ENCODE measurements at places on chromosomes 7 and 10. TPM values are rescaled to one million over a fixed set of nuclear protein-coding genes. Genes with fewer than 3 reads are reported as not detected.

DNA sequence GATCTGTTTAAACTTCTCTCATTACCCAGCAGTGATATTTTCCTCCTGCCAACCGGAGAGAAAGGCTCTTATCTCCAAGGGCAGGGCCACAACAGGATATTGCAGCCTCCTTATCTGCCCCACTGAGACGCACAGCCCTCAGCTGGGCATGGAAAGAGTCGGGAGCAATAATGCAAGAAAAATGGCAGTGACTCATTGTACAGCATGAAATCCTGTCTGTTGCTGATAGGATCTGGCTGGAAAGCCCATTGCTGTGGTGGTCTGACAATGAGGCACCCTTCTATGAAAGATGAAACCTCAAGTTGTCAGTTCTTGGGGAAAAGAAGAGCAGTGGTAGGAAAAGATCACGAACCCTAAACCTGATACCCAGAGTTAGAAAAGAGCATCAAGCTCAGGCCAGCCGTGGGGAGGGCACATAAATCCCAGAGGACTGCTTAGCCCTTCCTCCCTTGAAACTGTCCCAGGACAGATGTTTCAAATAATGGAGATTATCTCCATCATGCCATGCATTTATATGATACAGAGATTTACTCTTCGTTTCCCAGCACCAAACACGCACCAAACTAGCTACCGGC, 47.0 kb upstream of the FIGNL1 start:
- no peak overlapping the region for H3K27ac ChIP-seq
- no peak overlapping the region for H3K4me3 ChIP-seq
- no peaks in the 10 kb centered on the region for H3K27me3 ChIP-seq
- peak; percentile 75 for DNase-seq

DNA sequence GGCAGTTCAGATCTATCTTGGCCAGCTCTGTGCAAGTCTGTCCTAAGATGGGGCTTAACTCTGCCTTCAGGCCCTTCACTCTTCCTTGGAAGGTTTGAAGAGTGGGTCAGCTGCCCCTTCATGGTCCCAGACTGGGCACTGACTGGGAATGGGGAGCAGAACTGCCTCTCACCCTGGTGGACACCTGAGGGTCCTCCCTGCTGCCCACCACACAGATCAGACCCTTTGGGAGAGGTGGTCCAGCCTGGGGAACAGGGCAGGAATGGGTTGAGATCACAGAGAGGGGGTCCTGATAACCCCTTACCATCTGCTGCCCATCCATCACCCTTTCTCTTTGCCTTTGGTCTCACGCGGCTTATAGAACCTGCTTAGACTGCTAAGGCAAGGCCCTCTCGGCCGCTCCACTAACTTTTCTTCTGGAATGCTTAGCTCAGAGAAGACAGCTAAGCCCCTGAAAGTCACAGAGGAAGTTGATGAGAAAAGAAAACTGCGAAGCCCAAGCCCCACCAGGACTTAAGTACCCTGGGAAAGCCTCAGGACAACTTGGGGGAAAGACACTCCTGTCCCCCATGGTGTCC, 402 bp upstream of the CDHR1 start:
- no peaks in the 10 kb centered on the region for H3K4me1 ChIP-seq
- no peak for DNase-seq
- H3K27me3 ChIP-seq, result peaks cover 53% of the 10 kb centered on the region
- H3K27ac ChIP-seq, result no peak overlapping the region
- no peaks in the 10 kb centered on the region for H3K36me3 ChIP-seq
- peak overlapping the region; percentile 41 for H3K4me3 ChIP-seq

DNA sequence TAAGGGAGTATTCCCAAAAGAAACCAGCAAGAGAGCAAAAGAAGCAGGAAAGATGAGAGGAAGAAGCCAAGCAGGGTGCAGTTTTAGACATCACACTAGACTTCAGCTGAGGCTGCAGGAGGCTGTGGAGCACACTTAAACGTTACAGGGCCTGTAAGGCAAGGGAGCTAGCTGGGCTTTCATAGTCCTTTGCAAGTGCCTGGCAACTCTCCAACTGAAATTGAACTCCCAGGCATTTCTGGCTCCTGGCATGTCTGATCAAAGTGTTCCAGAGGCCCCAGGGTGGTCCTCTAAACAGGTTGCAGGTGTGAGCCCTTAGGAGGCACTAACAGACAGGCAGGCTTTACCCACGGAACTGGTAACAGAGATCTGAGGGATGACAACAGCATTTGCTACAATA, 750.2 kb downstream of the XPNPEP1 start:
- H3K4me1 ChIP-seq, result peaks cover 4% of the 10 kb centered on the region
- no peak overlapping the region for H3K4me3 ChIP-seq
- no peak overlapping the region for H3K27ac ChIP-seq
- DNase-seq, result no peak
- no peaks in the 10 kb centered on the region for H3K27me3 ChIP-seq

DNA sequence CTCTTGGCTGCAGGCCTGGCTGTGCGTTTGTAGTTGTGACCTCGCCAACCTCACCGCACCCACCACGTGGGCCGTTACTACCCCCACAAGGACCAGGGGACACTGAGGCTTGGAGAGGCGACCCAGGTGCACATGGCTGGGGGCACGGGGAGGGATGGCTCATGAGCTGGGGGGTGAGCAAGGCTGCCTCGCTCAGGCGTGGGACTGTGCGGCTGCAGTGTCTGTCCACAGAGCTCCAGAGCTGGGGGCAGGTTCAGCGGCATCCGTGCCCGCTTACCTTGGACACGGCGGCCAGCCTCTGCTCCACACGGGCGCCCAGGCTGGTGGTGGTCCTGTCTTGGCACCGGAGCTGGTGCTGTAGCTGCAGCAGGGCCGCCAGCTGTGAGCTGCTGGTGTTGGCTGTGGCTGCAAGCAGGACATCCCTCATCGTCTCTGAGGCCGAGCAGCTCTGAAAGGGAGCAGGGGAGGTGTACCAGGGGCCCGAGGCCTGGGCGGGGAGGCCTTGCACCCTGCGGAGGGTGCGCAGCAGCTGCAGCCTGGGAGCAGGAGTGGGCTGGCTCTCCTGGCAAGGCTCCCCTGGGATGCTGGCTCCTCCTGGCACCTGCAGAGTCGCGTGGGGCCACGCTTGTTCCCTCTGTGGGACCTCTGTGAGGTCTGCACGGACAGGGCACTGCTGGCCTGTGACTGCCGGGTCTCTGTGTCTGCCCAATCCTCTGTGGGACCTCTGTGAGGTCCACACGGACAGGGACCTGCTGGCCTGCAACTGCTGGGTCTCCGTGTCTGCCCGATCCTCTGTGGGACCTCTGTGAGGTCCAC, 60.0 kb upstream of the NKX6-2 start:
- no peaks in the 10 kb centered on the region for H3K36me3 ChIP-seq
- no peak overlapping the region for H3K4me3 ChIP-seq
- DNase-seq, result no peak
- H3K27me3 ChIP-seq, result peaks cover 25% of the 10 kb centered on the region
- H3K4me1 ChIP-seq, result no peaks in the 10 kb centered on the region
- no peak overlapping the region for H3K27ac ChIP-seq

DNA sequence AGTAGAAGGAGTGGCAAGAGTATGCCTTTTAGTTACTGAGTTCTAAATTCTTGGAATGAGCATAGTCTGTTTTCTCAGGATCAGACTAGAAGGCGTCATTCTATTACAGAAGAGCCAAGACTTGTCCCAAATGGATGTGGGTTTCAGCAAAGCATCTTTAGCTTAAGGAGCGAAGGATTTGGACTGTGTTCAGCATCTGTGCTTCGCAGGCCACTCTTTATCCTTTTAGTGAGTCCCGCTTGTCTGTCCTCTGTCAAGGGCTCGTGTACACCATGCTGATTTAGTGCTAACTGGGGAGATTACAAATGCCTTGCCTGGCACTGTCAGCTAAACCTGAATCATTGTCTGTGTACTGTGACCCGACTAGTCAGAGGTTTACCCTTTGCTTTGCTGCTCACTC, 465.7 kb downstream of the AUTS2 start:
- no peak for DNase-seq
- H3K4me1 ChIP-seq, result no peaks in the 10 kb centered on the region
- H3K27ac ChIP-seq, result no peak overlapping the region
- no peaks in the 10 kb centered on the region for H3K36me3 ChIP-seq
- no peaks in the 10 kb centered on the region for H3K27me3 ChIP-seq

DNA sequence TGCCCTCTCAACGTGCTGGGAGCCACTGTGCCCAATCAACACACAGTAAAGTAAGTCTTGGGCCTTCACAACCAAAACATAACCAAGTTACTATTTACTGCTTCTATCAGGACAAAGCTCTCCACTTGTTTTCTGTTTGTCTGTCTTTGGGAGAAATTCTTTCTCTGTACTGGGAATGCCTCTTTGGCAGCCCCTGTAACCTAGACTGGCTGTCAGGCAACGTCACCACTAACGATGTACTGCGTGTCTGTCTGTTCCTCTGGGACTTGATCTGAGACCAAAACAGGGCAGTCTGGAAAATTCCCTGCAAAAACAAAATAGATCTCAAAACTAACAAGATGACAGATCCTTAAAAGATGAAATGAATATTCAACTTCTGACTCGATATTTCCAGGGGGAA, 113.0 kb downstream of the SMURF1 start:
- H3K27me3 ChIP-seq, result no peaks in the 10 kb centered on the region
- peaks cover 39% of the 10 kb centered on the region for H3K36me3 ChIP-seq
- H3K4me3 ChIP-seq, result no peak overlapping the region
- no peak overlapping the region for H3K27ac ChIP-seq

DNA sequence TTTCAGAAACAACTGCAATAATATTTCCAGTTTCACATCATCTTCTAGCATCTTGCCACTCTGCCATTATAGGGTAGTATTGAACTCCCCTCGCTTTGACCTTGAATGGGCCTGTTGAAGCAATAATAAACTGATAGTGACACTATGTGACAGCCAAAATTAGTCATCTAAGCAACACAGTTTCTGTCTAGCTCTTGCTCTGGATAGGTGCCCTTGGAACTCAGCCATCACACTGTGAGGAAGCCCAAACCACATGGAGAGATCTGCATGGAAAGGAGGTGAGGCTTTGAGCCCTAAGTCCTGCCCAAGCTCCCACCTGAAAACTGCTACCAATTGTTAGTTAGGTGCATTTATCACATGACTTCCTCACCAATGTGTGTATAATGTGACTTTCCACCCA, 18.1 kb upstream of the KCND2 start:
- peaks cover 7% of the 10 kb centered on the region for H3K4me1 ChIP-seq
- H3K36me3 ChIP-seq, result no peaks in the 10 kb centered on the region
- H3K4me3 ChIP-seq, result no peak overlapping the region
- DNase-seq, result peak; percentile 4
- no peaks in the 10 kb centered on the region for H3K27me3 ChIP-seq

- no peak for DNase-seq
- H3K4me3 ChIP-seq, result no peak overlapping the region
- H3K4me1 ChIP-seq, result no peaks in the 10 kb centered on the region
- no peaks in the 10 kb centered on the region for H3K36me3 ChIP-seq
Observed at GRCh38 chr7:106551936-106552335, 109.0 kb downstream of the CCDC71L start.

GRCh38 chr7:121398246-121398645, 2.1 kb upstream of the FAM3C start:
- no peaks in the 10 kb centered on the region for H3K27me3 ChIP-seq
- H3K4me1 ChIP-seq, result no peaks in the 10 kb centered on the region
- H3K4me3 ChIP-seq, result no peak overlapping the region
- no peak for DNase-seq
- no peak overlapping the region for H3K27ac ChIP-seq
- no peaks in the 10 kb centered on the region for H3K36me3 ChIP-seq

DNA sequence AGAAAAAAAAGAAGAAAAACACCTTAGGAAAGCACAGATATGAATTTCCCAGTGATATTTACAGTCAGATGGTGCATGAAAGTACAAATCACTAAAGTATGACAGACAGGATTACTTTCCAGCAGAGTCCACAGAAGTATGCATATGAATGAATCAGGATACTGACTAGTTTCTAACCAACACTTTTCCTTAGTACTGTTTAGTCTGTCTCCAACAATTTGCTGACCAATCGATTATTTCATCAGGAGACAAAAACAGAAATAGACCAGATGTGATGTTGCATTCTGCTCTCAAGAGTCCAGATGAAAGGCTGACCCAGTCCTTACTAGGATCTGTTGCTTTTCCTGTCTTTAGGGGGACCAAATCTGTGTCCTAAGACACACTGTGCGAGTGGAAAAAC, 14.6 kb downstream of the SLC35B4 start:
- DNase-seq, result peak; percentile 44
- H3K4me1 ChIP-seq, result peaks cover 14% of the 10 kb centered on the region

- no peak for DNase-seq
- H3K36me3 ChIP-seq, result no peaks in the 10 kb centered on the region
- H3K4me3 ChIP-seq, result no peak overlapping the region
- H3K27ac ChIP-seq, result no peak overlapping the region
- H3K27me3 ChIP-seq, result no peaks in the 10 kb centered on the region
Observed at GRCh38 chr10:90458054-90458453, 399.8 kb downstream of the HTR7 start.

Gene PIK3AP1
- total RNA-seq, result not detected

Gene WASHC2A
- 23.0 TPM for total RNA-seq

Gene KBTBD2
- 31.1 TPM for total RNA-seq

Gene DMBT1
- total RNA-seq, result not detected

Gene GTF2IRD2
- total RNA-seq, result 6.7 TPM

Gene EBF3
- total RNA-seq, result 0.43 TPM

Gene SPDYE9
- total RNA-seq, result not detected

Gene AKR1C8
- total RNA-seq, result not detected
